ENCODE measurements at places on chromosomes 11 and 22.

- DNase-seq = no peak
Measured at GRCh38 chr22:25747245-25747944, 5.4 kb downstream of the MYO18B start.

DNA sequence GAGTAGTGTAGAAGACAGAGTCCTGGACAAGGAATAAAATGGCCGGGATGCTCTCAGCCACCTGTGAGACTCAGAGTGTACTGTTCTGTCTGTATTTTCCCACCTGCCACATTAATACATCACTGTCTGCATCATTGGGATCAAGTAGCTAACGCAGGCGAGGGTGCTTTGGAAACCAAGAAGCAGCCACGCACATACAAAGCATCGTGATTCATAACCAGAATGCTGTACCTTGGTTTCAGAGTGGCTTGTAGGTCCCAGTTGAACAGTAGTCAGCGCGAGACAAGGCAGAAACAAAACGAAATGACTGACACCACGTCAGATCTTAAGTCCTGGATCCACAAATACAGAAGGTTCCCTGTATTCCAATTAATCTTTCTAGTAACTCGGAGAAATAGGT lies 198.3 kb downstream of the GRIK4 start:
- no peak for DNase-seq

DNA sequence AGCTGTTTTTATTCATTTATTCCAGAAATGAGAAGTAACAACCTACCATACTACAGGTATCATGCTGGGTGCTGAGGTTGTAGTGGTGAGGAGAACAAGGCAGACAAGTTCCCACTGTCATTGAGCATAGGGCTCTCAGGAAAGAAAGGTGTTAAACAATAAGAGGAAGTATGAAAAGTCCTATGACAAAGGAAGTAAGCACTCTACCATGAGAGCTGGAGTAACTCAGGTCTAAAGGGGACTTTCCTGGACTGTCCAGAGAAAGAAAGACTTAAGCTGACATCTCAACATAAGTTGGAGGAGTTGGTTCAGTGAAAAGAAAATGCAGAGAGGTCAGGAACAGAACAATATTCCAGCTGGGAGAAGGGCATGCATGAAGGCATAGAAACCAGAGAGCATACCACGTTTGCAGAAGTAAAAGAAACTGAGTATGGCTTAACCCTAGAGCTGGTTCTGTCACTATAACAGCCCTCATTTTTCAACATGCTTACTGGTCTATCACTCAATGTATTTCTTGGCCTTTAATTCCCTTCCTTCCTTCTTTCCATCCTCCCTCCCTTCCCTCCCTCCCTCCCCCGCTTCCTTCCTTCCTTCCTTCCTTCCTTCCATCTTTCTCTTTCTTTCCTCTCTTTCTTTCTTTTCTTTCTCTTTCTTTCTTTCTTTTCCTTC lies 137.8 kb upstream of the BDNF start:
- no peak for DNase-seq

- DNase-seq = no peak
Measured at GRCh38 chr22:43159484-43160178, 8.3 kb downstream of the TSPO start.

GRCh38 chr11:70397336-70397982 lies 870 bp upstream of the CTTN start:
- no peak for DNase-seq

- no peak for DNase-seq
Measured at GRCh38 chr11:35855671-35856070, 88.2 kb upstream of the LDLRAD3 start.

DNA sequence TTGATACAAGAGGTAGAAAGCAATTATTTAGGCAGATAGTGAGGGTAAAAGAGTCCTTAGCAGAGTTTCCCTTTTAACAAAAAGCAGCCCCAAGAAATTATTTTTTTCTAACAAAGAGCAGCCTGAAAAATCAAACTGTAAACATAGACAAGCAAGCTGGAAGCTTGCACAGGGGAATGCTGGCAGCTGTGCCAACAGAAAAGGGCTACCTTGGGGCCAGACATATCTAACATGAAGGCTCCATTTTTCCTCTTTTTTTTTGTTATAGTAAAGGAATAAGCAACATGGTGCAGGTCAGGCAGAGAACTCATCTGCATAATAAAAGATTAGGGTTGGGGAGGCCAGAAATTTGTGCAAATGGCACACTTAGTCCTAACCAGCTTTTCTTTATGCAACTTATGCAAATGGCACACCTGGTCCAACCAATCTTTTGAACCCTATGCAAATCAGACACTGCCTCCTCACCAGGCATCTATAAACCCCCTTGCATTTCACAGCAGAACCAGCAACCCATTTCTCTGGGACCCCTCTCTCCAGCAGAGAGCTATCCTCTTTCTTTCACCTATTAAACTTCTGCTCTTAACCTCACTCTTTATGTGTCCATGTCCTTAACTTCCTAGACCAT lies 41.8 kb downstream of the PDGFD start:
- no peak for DNase-seq

GRCh38 chr22:18110194-18110953 lies at the start of gene TUBA8:
TUBA8 (plus strand) TSS chr22:18110809; CDS start chr22:18110866, 57 bp downstream.
- no peak for DNase-seq

Measured in activated gamma-delta T cell treated with Interleukin-2 at 50 U/mL for 16 hours (primary cell).